NCI-H2081 (cell line): ENCODE measurements at places on chromosomes 16 and 17.

- no peak for DNase-seq
Observed at GRCh38 chr17:17760872-17761550, 75.8 kb downstream of the SREBF1 start.

- DNase-seq = no peak
Observed at GRCh38 chr17:65629234-65629690, 67.8 kb upstream of the AXIN2 start.

DNA sequence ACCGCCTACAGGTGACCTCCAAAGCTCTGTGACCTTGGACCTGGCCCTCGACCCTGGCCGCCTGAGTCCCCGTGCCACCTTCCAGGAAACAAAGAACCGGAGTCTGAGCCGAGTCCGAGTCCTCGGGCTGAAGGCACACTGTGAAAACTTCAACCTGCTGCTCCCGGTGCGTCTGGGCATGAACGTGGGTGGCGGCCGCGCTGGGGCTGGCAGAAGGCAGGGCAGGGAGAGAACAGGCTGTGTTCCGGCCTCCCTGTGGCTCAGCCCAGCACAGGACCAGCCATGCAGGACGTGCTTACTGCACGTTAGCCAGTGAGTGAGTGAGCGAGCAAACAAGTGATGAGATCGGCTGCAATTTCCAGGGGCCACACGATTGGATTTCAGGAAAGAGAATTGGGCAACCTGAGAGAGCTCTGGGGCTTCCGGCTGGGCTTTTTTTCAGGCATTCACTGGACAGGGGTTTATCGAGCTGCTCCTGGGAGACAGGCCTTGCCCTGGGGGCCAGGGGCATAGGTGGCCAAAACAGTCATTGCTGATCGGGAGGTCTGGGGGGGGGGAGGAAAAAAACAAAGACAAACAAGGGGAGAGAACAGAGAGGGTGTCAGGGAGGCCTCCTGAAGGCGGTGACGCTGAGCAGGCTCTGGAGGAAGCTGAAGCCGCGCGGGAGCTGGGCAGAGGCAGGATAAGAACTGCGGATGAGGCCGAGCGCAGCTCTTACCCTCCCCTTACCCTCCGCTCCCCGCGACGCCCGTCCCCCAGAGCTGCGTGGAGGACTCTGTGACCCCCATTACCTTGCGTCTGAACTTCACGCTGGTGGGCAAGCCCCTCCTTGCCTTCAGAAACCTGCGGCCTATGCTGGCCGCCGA lies 16.9 kb downstream of the ITGAX start:
- DNase-seq = no peak

GRCh38 chr17:32470405-32471167 lies 16.2 kb upstream of the CDK5R1 start:
- no peak for DNase-seq

- DNase-seq = no peak
Observed at GRCh38 chr16:49419006-49419405, 45.4 kb downstream of the C16orf78 start.

- DNase-seq = no peak
Observed at GRCh38 chr17:31488982-31489294, 97.5 kb downstream of the RAB11FIP4 start.

- DNase-seq = no peak
Observed at GRCh38 chr17:63196772-63197335, 230.8 kb downstream of the TANC2 start.

GRCh38 chr17:73390851-73391250 lies 79.0 kb upstream of the CDC42EP4 start:
- DNase-seq = no peak

DNA sequence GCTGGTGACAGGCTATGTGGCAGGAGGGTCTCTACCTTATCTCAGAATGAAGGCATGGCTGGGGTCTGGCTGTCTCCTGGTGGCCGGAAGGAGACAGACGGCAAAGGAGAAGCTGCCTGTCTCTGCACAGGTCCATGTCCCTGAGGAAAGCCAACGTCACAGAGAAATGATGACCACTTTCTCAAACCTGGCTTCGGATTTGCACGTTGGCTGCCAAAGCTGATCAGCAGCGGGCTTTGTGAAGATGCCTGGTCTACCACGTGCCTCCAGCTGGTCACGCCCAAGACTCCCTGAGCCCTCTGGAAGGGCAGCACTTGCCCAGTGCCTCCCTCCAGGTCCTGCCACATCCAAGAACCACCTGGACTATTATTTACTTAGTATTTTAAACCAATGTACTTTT lies 8.4 kb downstream of the DEXI start:
- no peak for DNase-seq

DNA sequence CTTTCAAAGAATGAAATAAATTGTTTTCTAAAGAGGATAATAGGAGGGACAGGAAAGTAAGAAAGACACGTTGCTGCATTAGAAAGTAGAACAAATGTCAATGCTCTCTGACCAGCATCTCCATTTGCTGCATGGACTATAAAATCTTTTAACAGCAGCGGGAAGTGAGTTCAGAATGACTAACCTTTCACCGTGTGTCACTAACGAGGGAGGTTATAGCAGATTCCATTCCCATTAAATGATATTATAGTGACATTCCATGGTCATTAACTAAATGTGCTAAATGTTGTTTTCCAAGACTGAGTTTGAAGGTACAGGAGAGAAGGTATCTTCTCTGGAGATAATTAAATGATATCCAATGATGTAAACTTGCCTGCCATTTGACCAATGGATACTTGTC lies 127.1 kb upstream of the HS3ST3A1 start:
- no peak for DNase-seq

- DNase-seq = no peak
Observed at GRCh38 chr17:37384560-37385149, 8.9 kb downstream of the C17orf78 start.

DNA sequence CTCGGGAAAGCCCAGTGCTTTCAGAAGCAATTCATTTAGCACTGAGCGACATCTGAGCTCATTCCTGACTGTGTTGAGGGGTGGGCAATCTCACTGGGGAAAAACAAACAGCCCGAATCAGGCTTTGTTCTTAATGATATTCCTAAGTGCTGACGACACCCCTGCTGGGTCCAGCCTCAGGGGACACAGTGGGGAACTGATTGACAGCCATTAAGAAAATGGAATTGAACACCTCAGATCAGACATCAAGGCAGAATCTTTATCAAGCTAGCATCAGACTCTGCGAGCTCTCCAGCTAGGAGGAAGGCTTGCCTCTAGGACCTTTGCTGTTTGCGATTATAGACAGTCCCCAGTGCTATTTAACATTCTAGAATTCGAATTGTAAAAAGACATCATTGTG lies 22.5 kb upstream of the LYRM9 start:
- DNase-seq = no peak

- DNase-seq = no peak
Observed at GRCh38 chr17:80449930-80450576, 26.4 kb downstream of the NPTX1 start.

- DNase-seq = no peak
Observed at GRCh38 chr17:55201308-55201932, 63.3 kb upstream of the HLF start.
